Renal cortex interstitium (tissue), 15 donors: ENCODE measurements at places on chromosomes 4 and X. TPM values are rescaled to one million over a fixed set of nuclear protein-coding genes. Genes with fewer than 3 reads are reported as not detected.

Gene USP38
- polyA plus RNA-seq = 24.1 TPM

Gene EXOC1
- 52.6 TPM for polyA plus RNA-seq

Gene PCYT1B
- 2.9 TPM for polyA plus RNA-seq

Gene SPATA18
- 1.5 TPM for polyA plus RNA-seq

Gene VEGFD
- 0.53 TPM for polyA plus RNA-seq

Gene UGT2B10
- polyA plus RNA-seq = not detected

GRCh38 chrX:152652467-152652866 is 14.8 kb downstream of the GABRQ start:
- DNase-seq = no peak

GRCh38 chrX:373641-374471 is 12.9 kb downstream of the PPP2R3B start:
- DNase-seq = no peak

DNA sequence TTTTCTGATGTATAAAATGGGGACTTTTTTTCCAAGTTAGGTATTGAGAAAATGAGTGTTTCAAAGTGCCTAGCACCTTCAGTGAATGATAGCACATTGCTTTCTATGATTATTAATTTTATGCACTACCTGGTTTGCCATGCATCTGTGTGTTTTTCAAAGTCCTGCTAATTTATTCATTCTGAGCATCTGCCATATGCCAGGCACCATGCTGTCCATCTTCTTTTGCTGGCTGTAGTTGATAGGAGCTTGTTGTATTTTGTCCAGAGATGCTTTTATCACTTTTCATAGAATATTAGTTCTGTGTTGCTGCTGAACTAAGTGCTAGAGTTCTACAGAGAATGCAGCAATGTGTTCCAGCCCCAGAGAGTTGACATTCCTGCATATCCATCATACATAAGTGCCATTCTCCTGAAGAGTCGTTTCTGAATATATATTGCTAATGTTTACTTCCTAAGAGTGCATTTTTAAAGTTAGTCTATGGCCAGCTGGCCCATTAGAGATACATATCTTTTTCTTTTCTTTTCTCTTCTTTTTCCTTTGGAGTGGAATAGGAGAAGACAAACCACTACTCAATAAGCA is 49.0 kb upstream of the CLNK start:
- DNase-seq = no peak

DNA sequence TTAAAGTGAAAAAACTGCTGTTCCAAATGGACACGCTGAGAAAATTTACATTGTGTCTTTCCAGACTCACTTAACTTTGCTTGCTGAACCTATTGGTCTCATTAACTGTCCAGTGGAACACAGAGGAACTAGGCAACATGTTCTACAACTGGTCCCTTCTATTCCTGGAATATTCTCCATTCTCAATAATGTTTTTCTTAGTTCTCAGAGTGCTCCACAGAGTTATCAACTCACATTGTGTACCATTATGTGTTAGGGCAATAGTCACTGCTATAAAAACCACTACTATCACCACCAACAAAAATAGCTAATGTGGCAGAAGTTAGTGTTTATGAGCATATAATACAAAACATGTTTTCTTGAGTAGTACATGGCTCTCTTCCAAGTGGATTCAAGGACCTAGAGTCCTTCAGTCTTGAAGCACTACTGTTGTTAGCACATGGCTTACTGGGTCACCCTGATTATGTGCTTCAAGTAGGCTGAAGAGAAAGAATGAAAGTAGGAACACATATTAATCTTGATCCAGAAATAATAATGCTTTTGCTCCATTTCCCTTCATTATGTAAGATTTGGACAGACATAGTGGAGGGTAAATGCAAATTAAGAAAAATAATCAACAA is 865.3 kb upstream of the HS3ST1 start:
- no peak for DNase-seq

DNA sequence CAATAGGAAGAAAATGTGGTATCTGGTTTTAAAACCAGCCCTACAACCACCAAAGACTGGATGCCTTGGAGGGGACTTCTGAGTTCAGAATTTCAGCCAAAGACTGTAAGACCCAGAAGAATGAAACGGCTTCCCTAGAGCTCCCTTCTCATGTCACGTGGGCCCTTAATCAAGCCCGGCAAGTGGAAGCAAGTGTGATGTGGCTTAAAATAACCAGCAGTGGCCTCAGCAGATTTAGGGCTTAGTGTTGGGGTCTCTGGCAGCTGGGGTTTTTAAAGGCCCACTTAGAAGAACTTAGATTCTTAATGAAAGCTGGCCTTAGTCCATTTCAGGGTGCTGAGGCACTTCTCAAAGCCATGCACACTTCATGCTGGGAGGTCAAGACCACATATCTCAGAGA is 111.2 kb upstream of the TBC1D9 start:
- no peak for DNase-seq

DNA sequence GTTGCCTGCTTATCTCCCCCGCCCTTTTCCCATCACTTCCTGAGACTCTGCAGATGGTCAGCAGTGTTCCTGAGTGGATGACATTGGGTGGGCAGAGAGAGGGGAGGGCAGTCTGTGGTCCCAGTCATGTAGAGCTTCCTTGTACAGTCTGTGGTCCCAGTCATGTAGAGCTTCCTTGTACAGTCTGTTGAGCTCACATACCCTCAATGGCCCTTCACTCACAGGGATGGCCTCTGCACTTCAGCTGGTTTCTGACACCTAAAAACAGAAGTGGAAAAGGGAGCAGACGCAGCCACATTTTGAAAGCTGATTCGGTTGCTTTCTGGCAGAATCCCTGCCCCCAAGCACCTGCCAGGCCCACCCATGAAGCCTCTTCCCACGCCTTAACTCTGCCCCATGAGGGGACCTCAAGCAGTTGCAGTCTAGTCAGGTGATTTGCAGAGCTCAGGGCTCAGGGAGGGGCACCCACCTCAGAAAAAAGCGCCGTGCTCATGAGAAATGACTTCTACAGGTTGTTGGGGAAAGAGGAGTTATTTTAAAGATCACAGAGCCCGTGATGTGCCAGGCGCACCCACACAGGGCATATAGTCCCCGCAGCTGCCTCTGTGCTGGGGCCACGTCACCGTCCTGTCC is 3.6 kb upstream of the TMEM271 start:
- no peak for DNase-seq

DNA sequence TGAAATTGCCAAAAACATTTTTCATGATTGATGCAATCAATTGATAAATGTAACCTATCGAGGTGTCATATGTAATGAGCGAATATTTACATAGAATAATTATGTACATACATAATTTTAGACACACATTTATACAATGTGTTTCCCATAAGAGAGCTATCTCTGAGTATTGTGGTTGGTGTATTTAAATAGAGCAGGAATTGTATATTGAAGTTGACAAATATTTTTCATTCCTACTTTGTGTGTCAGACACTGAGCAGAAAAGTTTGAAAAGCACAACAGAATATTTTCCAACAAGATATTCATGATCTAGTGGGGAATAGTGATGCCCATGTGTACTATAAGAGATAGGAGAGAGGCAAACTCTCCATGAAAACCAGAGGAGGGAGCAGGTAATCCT is 295.2 kb downstream of the ANKRD50 start:
- DNase-seq = no peak

GRCh38 chrX:35458142-35458541 is 340.0 kb upstream of the MAGEB16 start:
- no peak for DNase-seq

GRCh38 chr4:70892086-70892769 is 9.9 kb upstream of the MOB1B start:
- DNase-seq = no peak

GRCh38 chr4:183919141-183919540 is 14.0 kb downstream of the STOX2 start:
- DNase-seq = no peak

DNA sequence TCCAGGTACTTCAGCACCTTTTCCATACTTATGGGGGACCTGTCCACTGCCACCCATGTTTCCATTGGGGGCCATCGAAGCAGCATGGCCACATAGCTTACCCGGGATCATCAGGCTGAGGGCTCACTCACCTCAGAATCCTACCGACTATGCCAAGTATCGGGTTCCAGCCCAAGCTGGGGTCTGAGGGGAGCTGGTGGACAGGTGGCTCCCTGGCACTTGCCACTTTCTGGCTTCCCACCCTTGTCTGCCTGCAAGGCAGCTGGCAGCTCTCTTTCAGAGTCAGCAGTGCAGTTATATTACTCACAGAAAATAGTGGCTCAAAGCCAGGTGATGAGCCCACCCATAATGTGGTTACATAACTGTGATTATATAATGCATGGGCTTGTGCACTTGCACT is 1153.8 kb downstream of the STIM2 start:
- no peak for DNase-seq

DNA sequence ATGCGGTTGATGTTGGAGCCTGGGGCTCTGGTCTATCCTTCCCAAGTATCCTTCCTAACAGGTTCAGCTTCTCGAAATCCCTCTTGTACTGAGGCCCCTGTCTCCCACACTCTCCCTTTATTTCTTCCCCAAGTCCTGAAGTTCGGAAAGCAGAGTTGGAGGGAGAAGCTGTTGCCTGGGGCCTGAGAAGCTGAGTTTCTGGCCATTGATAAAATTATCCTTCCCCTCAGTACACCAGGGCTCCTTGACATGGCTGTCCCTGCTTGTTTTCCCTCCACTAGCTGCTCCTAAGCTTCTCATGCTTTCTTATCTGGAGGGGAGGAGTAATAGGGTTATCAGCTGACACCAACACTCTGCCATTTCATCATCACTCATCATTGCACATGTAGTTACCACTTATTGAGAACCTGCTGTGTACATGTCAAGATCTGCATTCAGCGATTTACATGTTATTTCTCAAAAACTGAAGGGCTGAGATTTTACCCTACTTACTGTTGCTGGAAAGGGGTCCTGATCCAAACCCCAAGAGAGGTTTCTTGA is 58.0 kb downstream of the FUNDC1 start:
- no peak for DNase-seq

- no peak for DNase-seq
These were observed 204.6 kb upstream of the DIAPH2 start for GRCh38 chrX:96480081-96480480.

GRCh38 chr4:16995451-16995850 is 97.0 kb upstream of the LDB2 start:
- no peak for DNase-seq

GRCh38 chrX:107153005-107153404 is 34.4 kb upstream of the RBM41 start:
- DNase-seq = no peak

- no peak for DNase-seq
These were observed 61.6 kb upstream of the STS start for GRCh38 chrX:7085879-7086278.

DNA sequence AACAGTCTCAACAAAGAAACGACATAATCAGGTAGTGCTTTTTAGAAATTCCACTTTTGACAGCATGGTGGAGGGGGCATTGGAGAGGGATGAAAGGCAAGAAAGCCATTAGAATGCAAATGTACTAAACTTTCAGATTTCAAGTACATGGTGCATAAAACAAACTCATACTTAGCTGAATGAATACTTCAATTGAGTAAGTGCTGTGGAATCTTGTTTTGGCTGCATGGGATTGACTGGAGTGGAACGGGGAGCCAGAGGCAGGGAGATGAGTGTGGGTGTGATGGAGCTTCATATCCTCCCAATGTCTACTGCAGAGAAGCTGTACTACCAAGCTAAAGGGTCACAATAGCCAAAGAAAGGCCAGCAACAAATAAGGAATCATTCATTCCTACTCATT is 52.4 kb downstream of the USP46 start:
- DNase-seq = no peak

GRCh38 chrX:95760356-95760755 is 924.3 kb upstream of the DIAPH2 start:
- DNase-seq = no peak

DNA sequence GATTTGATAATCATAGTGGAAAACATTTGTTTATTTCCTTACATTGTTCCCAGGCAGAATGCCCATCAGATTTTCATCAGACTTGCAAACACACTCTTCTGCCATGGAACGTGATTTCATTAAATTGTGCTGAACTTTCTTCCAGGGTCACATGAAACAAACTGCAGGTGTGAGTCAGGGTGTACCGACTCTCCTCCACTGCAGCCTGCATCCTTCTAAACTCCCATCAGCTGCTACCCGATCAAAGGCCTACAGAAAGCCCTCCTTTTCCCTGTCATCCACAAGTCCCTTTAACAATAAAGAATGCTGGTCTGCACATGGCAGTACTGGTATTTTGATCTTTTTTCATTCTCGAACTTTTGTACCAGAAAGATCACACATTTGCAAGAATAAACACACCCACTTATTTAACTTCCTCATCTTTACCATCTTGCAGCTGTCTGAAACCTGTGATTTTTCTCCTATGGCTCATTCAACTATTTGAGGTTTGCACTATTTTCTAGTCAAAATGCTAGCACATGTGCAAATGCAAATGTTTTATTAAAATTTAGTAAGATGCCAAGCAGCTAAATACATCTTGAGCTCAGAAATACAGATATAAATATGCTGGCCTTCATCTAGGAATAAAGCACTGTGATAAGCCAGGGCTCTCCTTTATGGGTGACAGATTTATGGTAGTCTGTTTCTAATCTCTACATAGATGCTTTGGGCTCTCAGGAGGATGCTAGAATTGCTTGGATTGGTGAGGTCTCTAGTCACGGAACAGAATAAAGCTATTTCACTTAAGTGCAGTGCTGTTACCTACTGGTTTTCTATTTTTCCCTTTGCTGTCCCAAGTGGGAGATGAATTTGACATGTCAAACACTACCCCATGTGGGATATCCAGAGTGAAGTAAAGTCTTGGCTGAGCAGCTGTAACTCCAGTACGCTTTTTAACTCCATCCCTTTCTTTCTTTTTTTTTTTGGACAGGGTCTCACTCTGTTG is 25.8 kb upstream of the ARHGAP24 start:
- DNase-seq = no peak

GRCh38 chrX:140572724-140573123 is 67.9 kb upstream of the SOX3 start:
- DNase-seq = no peak

- DNase-seq = peak; percentile 14
These were observed 146.4 kb downstream of the GPC3 start for GRCh38 chrX:133838761-133839676.

DNA sequence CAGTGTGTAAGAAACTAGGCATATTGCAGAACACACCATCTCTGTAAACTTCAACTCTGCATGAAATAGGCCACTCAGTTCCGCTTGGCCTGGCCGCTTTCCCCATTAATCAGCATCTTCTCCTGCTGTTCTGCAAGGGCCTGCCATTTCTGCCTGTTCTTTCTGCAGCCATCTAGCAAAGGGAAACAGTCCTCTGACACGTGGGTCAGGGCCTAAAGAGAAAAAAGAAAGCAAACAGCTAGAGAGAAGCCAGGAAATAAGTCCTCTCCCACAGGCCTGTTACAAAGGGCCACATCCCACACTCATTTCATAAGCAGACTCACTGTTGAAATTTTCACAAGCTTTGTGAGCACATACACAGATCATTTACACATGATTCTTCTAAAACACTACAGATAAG is 130.1 kb downstream of the PDE5A start:
- DNase-seq = no peak

- no peak for DNase-seq
These were observed 40.7 kb downstream of the MTTP start for GRCh38 chr4:99615170-99615820.

GRCh38 chr4:152281211-152281610 is 254.7 kb downstream of the FBXW7 start:
- DNase-seq = no peak
